Trophoblast cell (in vitro differentiated cells and primary cell): ENCODE measurements at places on chromosomes 5 and 9.

DNA sequence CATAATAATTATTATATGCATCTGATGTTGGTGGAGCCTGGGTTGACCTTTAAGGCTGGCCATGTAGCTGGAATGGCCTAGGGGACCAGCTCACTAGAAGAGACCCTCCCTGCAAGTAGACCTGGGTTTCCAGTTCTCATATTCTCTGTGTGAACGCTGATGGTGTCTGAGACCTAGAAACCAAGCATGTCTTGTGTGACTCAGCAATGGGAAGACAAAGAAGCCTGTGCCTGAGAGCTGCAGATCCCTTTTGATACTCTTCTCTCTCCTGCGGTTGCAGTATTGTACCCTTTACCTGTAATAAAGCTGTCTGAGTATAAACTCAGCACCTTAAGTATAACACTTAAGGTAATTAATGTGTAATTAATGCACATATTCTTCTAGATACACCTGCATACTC is 22.2 kb downstream of the C9orf152 start:
- DNase-seq, result no peak

- DNase-seq, result no peak
These were observed 139.9 kb upstream of the ACOT12 start for GRCh38 chr5:81533629-81534405.

DNA sequence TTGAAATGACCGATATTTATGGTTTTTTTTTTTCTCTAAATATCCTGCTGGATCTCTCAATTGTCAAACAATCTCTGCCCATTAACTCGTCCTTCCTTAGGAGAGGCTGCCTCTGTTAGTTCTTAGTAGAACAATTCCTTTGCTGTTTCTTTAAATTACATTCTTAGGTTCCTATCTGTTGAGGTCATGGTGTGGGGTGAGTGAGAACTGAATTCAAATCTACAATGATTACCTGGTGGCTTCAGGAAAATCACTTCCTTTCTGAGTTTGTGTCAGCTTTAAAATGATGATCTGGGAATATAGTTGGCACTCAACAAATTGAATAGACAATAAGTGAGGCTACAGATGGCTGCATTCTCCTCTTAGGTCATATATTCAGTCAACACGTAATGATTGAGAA is 82.1 kb upstream of the TNFSF8 start:
- DNase-seq, result no peak

- DNase-seq, result no peak
These were observed 7.9 kb downstream of the UGT3A2 start for GRCh38 chr5:36058776-36059175.
